Activated naive CD4-positive, alpha-beta T cell treated with Interleukin-2 at 50 U/mL for 16 hours (primary cell): ENCODE measurements at places on chromosomes 5 and 9.
A peak's percentile ranks its signal among the peaks of the same experiment; 100 is the strongest.

- no peak for DNase-seq
Observed at GRCh38 chr5:61313960-61314681, 17.9 kb upstream of the ZSWIM6 start.

DNA sequence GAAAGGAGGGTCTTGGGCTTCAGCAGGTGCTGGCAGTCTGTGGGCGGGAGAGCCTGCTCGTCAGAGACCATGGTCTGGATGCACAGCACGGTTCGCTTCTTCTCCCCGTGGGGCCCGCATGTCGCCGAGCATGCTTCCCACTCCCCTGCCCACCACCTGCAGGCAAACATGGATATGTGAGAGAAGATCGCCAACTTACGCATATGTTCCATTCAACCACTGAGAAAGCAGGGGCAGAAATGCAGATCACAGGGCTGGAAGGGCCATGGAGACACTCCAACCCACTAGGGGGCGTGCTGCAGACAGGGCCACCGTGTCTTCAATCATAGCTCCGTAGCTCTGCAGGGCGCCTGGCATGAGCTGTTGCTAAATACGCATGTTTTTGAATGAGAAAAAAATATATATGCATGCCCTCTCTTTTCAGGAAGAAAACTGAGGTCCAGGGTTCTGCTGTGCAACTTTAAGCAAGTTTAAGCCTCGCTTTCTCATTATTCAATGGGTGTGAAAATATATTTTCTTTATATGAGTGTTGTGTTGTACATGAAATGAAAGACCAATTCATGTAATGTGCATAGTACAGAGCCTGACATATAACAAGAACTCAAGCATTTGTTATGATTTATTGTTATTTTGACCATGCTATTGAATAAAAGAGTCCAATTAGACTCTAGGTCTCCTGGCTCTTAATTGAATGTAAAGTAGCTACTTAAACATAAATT is 148.0 kb downstream of the TARS1 start:
- DNase-seq, result peak; percentile 31

DNA sequence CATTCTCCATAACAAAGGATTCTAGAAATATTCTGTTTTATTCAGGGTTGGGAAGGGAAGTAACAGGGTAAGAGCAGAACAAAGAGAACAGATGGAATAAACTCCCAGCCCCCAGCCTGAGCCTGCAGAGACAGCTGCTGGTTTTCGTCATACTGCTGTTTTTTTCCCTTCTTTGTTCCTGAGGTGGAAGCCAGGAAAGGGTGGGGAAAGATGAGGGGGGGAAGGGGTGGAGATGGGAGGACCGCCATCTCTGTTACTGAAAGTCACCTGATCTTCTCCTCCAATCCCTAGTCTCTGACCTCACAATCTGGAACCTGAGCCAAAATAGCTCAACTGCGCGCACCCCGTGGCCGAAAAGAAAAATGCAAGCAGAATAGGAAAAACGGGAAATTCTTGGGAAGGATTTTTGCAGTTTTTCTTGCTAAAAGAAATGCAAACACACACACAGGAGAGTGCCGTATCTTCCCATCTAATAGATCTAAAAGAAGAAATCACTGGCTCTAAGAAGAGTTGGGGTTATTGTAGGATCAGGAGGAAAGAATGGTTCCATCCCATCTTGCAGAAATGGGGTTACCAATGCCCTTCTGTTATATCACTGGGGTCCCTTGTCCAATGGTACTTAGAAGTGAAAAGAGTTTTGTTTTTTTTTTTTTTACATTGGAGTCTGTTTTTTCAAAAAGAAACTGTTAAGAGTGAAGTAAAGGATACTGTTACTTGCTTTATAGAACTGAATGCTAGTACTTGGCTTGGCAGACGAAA is 57.9 kb downstream of the DIAPH1 start:
- no peak for DNase-seq

GRCh38 chr5:179370490-179371120 is 25.3 kb upstream of the ADAMTS2 start:
- no peak for DNase-seq

DNA sequence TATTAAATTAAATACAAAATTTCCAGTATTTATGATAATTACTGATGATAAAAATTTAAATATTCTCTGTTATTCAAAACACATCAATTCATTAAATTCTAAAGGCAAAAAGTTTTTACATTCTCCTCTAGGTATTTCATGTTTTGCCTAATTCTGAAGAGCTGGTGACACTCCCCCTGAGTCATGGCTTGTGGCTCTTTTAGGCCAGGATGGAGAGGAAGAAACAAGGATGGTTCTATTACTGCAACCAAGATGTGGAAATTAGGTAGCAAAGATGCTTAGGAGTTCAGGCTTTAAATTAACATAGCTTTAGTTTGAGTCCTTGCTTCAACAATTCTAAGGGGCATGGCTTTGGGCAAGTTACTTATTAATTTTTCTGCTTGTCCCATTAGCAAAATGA is 1295.8 kb downstream of the EFNA5 start:
- no peak for DNase-seq
